ENCODE measurements at places on chromosomes 6 and 20.

GRCh38 chr20:33305589-33306057, 22.6 kb downstream of the BPIFB1 start:
- DNase-seq = no peak

- no peak for DNase-seq
Measured at GRCh38 chr6:164099269-164099865, 684.8 kb downstream of the QKI start.

DNA sequence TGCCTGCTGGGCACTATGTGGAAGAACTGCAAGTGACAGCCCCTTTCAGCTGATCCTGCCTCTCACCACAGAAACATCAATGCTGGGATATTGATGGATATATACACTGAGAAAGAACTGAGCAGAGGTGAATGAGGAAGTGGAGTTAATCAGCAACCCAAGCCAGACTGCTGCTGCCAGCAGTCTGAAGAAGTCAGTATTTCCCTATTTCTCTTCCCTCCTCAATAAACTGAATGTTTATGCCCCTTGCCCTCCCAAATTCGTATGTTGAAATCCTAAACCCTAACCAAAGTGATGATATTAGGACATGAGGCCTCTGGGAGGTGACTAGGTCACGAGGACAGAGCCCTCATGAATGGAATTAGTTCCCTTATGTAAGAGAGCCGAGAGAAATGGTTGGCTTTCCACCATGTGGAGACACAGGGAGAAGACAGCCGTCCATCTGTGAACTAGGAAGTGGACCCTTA, 76.3 kb downstream of the CDK19 start:
- no peak for DNase-seq

GRCh38 chr20:51348876-51349275, 193.6 kb downstream of the NFATC2 start:
- no peak for DNase-seq

DNA sequence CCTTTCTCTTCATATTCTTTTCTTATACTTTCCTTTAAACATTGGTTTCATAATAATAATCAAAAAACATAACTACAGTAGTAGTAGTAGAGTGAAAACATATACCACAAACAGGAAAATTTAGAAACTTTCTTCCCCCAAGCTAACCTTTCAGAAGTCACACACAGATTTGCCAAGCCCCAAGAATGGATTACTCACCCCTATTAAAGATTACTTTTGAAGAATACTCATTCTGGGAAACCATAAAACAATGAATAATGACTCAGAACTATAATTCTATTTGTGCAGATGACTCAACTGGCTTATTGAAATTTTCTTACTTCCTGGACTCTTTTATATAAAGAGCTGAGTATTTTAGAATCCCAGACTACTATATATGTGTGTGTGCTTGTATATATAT, 119.4 kb upstream of the GJE1 start:
- DNase-seq = no peak

- peak; percentile 79 for DNase-seq
Measured at GRCh38 chr6:157823001-157823527, at the start of gene SNX9. Gene SNX9 (plus strand): TSS chr6:157823246. CDS start chr6:157823435, 189 bp downstream.

DNA sequence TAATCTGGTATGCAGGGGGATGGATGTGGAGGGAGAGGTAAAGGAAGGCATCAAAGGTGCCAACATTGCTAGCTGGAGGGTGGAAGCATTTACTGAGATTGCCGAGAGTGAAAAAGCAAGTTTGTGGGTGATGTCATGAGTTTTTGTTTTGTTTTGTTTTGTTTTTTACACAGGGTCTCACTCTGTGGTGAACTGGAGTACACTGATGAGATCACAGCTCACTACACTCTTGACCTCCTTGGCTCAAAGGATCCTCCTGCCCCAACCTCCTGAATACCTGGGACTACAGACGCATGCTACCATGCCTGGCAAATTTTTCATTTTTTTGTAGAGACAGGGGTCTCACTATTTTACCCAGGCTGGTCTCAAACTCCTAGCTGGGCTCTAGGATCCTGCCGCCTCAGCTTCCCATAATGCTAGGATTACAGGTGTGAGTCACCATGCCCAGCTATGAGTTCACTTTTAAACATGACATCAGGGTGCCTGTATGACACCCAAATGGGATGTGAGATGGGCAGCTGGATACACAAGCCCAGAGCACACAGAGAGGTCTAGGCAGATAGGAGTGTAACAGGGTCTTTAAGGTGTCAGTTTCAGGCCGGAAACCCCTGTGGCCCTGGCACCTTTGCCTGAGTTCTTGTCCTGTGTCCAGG, 35.1 kb upstream of the HMGA1 start:
- no peak for DNase-seq

DNA sequence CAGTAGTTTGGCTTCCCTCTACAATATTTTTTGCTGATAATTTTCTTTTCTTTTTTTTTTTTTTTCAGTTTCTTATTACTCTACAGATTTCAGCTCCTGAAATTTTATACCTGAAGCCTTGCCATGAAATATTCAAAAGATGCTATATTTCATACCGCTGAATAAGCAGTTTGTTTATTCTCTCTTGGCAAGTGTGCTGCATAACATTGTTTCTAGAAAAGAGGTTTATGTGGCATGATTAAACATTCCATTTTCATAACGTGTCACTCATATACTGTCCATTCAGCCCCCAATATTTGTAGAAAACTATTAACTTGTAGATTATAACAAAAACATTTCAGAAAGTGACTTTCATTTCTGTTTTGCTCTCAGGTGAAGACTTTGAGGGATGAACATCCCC, 174.4 kb upstream of the NOX3 start:
- no peak for DNase-seq

DNA sequence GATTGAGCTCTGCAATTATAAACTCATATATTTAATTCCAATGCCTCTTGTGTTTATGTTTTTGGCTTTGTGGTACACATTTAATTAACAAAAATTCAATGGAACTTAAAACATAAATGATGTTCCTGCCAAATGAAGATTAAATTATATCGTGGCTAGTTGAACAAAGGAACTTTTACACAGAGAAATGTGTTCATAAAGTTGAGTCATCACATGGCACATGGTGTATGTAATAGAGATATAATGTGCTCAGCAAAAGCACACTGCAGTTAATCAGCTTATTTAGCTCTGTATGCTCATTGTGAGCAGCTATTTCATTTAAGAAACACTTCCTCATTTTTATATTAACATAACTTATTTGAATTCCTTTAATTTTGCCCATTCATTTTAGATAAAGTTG, 1295.6 kb upstream of the CITED2 start:
- no peak for DNase-seq

- DNase-seq = no peak
Measured at GRCh38 chr6:159090530-159091480, 46.0 kb upstream of the TAGAP start.

DNA sequence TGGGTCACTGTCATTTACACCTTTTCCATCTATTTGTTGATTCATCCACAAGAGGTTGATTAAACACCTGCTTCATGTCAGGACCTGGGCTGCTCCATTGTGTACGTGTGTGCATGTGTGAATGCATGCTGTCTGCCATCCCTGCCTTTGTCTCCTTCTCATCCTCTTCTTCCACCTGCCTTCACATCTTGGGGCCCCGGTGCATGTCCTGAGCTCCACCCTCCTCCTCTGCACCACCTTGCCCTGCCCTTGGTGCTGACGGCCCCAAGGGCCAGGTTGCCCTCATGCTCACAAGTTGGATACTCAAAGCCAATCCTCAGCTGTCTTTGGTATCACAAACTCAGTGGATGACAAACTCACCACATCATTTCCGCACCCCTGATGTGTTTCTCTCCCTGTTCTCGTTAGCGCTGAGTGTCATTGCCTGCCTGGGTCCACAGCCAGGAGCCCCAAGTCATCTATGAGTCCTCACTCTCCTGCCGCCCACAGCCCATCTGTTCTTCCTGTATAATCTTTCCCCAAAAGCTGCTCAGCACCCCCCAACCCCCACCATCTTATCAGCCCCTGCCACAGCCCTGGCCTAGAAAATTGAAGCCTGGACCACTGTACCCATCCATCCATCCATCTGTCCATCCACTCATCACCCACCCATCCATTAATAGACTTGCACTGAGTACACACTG, 85.0 kb downstream of the SRC start:
- no peak for DNase-seq

- DNase-seq = peak; percentile 42
Measured at GRCh38 chr6:156593893-156594292, 183.3 kb upstream of the ARID1B start.

- no peak for DNase-seq
Measured at GRCh38 chr6:90256698-90257485, 39.8 kb downstream of the BACH2 start.

- no peak for DNase-seq
Measured at GRCh38 chr6:129542705-129543104, 167.3 kb downstream of the ARHGAP18 start.

GRCh38 chr6:15593798-15594197, 69.0 kb downstream of the DTNBP1 start:
- no peak for DNase-seq

GRCh38 chr6:118648866-118649554, 2.4 kb downstream of the CEP85L start:
- DNase-seq = no peak

DNA sequence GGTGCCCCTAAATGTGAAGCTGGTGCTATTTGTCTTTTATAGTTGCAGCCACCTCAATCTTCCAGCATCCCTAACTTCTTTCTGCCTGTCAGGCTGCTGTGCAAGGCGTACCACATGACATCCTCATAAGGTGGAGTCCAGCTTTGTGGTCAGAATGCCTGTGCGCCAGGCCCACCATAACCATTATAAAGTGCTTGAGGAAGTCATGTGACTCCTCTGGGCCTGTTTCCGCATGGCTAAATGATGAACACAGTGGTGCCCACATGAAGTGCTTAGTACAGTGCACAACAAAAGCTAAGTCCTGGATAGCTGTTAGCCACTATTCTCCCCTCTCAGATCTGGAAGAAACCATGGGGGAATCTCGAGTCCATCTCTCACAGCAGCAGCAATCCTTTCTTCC, 75.6 kb downstream of the INSM1 start:
- no peak for DNase-seq

DNA sequence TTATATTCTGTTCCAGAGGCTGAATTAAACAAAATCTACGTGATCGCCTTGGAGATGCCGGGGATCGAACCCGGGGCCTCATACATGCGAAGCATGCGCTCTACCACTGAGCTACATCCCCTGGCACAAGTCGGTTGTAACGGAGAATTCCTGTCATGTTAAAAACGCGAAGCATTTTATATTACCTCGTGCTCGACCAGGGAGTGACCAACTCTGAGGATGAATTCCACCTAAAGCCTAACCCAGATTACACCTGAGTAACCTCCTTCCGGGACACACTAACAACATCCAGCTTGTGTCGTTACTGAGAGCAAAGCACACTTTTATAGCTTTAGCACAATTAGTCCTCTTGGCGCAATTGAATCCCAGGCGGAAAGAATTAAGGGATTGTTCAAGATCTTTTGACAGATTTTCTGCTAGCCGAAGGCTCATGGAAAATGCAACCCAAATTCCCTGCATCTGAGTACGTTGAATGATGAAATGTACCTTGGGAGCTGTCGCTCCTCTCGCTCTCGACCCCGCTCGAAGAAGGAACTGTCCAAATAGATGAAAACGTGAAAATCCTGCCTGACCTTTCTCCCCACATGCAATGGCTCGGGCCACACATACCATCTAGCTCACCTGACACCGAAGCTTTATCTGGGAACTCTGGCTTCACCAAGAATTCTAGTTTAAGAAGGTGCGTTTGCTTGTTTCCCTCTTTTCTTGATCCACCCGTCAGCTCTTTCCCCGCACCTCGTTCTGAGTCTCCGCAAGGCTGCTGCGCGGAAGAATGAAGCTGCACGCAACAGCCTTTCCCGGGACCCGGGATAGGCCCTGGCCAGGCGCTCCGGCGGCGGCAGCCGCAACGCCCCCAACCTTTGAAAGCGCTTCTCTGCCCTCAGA, 148.3 kb downstream of the GPX5 start:
- DNase-seq = peak; percentile 83

DNA sequence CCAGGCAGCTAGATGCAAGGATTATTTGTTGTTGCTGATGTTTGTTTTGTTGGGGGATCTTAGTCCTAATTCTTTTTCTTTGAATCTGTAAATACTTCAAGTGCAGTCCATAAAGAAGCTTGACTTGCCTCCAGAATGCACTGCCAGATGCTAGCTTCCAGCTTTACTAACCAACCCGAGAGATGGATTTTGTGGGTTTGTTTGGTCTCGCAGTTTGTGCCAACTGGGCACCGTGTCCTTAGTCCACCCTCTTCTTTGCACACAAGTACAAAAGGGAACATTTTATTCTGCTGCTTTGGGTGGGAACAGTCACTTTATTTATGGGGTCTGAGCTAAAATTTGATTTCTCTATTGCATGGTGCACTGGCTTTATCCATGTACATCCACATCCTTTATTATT, 212.0 kb downstream of the PLCB1 start:
- no peak for DNase-seq

GRCh38 chr6:47650553-47651432, 47.6 kb upstream of the ADGRF4 start:
- no peak for DNase-seq

GRCh38 chr6:54267798-54268197, 40.4 kb upstream of the TINAG start:
- DNase-seq = peak; percentile 59
